ENCODE measurements at places on chromosomes 11 and 22. TPM values are rescaled to one million over a fixed set of nuclear protein-coding genes. Genes with fewer than 3 reads are reported as not detected.

TSPAN32 gene
- polyA plus RNA-seq, result 68.5 TPM

SLC22A6 gene
- not detected for polyA plus RNA-seq

RIMBP3B gene
- 0.71 TPM for polyA plus RNA-seq

HEPHL1 gene
- not detected for polyA plus RNA-seq

RAB36 gene
- polyA plus RNA-seq, result 1.5 TPM

CXCR5 gene
- polyA plus RNA-seq, result 4.5 TPM

XNDC1N gene
- 5.2 TPM for polyA plus RNA-seq
